ENCODE measurements at places on chromosomes 7 and 10.

- DNase-seq, result no peak
Observed at GRCh38 chr10:70227548-70228320, 5.5 kb downstream of the PPA1 start.

DNA sequence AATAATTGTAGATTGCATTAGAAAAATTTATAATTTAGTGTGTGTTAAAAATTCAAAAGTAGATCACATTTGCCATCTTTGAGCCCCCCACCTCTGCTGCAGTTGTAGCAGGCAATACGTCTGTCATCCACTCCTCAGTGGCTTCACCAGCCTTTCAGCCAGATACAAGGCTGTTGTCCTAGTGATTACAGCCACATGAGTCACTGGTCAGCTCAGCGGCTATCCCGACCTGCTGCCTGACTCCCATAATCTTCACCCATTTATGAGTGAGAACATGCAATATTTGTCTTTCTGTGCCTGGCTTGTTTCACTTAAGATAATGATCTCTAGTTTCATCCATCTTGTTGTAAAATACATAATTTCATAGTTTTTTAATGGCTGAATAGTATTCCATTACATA, 9.2 kb downstream of the OR2A5 start:
- no peak for DNase-seq

- no peak for DNase-seq
Observed at GRCh38 chr7:25314731-25315267, 86.5 kb upstream of the NPVF start.

GRCh38 chr10:20919481-20919880, 22.4 kb upstream of the NEBL start:
- DNase-seq, result no peak

- no peak for DNase-seq
Observed at GRCh38 chr7:45482451-45482850, 91.7 kb upstream of the ADCY1 start.

DNA sequence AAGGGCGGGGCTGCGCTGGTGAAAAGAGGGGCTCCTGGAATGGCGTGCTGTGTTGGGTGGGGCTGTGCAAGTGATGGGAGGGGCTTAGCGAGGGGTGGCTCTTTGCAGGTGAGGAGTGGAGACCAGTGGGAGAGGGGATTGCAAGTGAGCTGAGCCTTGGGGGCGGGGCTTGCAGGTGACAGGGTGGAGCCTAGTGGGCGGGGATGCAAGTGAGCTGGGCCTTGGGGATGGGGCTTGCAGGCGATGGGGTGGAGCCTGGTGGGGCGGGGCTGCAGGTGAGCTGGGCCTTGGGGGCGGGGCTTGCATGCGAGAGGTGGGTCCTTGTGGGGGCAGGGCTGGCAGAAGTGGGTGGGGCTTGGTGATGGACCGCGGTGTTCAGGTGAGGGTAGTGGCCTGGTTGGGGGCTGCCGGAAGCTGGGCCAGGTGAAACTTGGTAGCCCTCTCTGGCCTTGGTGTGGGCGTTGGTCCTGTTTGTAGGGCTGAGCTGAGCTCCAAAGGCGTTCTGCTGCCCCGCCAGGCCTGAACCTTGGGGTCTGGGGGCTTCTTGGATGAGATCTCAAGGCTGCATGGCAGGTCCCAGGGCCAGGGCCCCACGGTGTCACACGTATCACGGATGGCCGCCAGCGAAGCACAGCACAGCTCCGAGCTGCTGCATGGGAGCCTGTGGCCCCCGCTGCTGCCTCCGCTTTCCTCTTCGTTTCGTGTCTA, 743 bp upstream of the PITRM1 start:
- DNase-seq, result no peak

DNA sequence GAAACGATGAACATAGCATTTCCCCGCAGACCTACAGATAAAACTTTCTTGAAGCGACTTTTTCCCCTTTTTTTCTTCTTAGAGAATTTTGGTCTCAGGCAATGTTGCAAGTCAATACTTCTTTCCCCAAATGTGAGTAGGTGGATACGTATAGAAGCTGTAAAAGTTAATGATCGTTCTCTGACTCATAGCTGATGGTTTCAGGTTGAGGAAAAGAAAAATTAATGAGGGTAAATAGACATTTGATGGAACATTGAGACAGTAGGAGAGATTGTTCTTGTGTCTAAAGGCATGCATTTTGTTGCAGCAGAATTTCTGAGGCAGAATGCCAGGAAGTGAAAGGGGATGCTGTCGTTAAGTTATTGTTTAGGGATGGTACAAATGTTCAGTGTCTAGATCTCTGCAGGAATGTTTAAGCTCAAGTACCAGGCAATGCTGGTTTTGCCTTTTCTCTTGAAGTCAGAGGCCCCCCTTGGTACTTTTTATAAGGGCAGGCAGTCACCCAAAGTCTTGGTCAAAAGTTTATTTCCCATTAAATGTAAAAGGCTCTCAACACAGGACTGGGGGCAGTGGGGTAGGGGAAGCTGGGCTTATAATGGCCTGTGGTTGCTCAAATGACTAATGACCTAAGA, 9.3 kb downstream of the TCF7L2 start:
- DNase-seq, result peak; percentile 40

- peak; percentile 39 for DNase-seq
Observed at GRCh38 chr7:112157072-112157471, 49.1 kb downstream of the DOCK4 start.

Measured in inflammatory macrophage treated with lipopolysaccharide for 4 hours (primary cell).